ENCODE measurements at places on chromosomes 12 and 14.

DNA sequence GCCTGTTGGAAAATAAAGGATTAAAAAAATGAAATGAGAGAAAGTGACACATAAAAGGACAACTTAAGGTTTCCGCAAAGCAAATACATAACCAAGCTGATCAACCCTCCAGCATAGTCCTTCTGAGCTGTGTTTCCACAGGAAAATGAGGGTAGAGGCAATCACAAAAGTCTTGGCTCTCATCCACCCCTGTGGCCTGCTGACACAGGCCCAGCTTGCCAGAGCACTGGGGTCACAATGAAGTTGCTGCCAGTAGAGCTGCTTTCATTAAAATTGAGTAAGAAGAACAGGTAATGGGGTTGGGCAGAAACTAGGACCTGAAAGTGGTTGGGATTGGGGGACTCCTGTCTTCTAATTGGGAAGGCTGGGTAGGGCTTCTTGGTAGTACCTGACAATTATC lies 65.9 kb downstream of the RERG start:
- DNase-seq: no peak

- DNase-seq: no peak
Measured at GRCh38 chr14:52021957-52022600, 32.7 kb downstream of the RTRAF start.

- no peak for DNase-seq
Measured at GRCh38 chr12:57517187-57517586, 3.1 kb downstream of the DDIT3 start.

- no peak for DNase-seq
Measured at GRCh38 chr14:24883576-24883975, 166.4 kb downstream of the STXBP6 start.
